Kidney tubule cell (primary cell): ENCODE measurements at places on chromosomes 7 and 10.
A peak's percentile ranks its signal among the peaks of the same experiment; 100 is the strongest.

- DNase-seq, result no peak
Measured at GRCh38 chr10:11594589-11595394, 16.7 kb downstream of the USP6NL start.

GRCh38 chr10:79604294-79604693, 6.4 kb upstream of the SFTPA1 start:
- DNase-seq, result no peak

DNA sequence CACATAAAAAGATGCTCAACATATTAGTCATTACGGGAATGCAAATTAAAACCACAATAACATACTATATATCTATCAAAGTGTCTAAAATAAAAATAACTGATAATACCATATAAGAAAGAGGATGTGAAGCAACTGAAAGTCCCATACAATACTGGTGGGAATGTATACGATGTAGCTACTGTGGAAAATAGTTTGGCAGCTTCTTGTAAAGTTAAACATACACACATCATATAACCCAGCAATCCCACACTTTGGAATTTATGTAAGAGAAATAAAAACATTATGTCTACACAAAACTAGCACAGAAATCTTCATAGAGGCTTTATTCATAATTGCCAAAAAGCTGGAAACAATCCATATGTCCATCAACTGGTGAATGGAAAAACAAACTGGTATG, 10.5 kb upstream of the COMMD3 start:
- DNase-seq, result no peak

- DNase-seq, result no peak
Measured at GRCh38 chr7:119969763-119970162, 303.2 kb upstream of the KCND2 start.

- no peak for DNase-seq
Measured at GRCh38 chr10:42553064-42553407, 85.3 kb downstream of the ZNF33B start.

DNA sequence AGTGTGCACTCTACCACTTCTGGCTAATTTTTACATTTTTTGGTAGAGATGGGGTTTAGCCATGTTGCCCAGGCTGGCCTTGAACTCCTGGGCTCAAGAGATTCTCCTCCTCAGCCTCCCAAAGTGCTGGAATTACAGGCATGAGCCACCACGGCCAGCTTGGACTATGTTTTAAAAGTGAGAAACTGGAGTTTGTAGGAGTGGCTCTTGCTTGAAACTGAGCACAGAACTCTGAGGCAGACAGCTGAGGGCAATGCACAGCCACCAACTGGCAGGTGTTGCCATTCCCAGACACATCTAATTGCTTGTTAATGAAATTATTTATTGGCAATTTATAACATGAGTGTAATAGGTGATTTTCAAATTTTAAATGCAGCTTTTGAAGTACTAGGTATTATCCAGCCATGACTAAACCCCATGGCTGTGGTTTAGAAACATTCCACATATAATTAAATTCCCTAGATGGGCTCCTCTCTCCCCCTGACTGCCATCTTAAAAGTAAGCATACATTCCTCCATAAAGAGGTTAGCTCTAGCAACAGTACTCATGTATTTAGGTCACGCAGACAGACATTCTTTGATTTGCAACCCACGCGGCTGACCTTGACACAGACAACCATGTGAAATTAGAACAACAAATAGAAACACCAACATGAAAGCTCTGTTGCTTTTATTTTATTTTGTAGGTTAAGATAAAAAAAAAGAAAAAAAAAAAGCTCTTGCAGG, 19.8 kb downstream of the PANK1 start:
- peak; percentile 35 for DNase-seq

GRCh38 chr7:19373334-19373733, 228.1 kb upstream of the FERD3L start:
- DNase-seq, result no peak

DNA sequence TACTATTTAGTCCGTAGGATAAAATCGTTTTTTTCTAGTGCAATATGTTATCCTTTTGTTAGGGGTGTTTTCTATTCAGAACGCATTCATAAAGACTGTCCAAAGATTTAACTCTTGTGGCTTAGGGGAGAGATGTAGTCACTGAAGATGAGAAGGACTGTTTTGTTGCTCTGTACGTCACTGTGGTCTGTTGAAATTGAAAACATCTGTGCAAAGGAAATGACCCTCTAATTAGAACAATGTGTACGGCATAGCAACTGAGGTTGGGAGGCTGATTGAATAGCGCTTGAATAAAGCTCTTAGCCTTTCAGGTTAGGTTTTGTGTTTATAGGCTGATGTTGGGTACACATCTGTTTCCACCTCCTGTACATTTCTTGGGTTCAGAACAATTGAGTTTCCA, 453.4 kb upstream of the AKR1E2 start:
- DNase-seq, result no peak

GRCh38 chr7:16027396-16027795, 340.9 kb upstream of the MEOX2 start:
- no peak for DNase-seq

GRCh38 chr10:26574783-26575182, 122.7 kb upstream of the PDSS1 start:
- DNase-seq, result peak; percentile 43

DNA sequence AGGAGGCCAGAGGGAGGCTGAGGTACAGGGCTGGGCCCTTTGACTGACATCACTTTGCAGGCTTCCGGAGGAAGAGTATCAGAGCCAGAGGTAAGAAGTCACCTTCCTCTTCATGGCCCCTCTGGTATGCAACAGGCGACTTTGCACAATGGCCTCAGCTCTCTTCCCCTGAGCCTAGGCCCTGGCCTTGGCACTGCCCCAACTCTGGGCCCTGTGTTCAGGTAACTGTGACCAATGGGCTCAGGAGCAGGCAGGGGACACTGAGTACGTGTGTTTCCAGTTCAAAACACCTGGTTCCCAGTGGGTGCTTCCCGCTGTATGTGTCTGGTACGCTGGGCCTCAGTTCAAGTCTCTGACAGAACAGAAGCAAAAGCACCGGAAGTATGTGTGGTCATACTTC, 12.1 kb upstream of the PAX2 start:
- DNase-seq, result peak; percentile 90

DNA sequence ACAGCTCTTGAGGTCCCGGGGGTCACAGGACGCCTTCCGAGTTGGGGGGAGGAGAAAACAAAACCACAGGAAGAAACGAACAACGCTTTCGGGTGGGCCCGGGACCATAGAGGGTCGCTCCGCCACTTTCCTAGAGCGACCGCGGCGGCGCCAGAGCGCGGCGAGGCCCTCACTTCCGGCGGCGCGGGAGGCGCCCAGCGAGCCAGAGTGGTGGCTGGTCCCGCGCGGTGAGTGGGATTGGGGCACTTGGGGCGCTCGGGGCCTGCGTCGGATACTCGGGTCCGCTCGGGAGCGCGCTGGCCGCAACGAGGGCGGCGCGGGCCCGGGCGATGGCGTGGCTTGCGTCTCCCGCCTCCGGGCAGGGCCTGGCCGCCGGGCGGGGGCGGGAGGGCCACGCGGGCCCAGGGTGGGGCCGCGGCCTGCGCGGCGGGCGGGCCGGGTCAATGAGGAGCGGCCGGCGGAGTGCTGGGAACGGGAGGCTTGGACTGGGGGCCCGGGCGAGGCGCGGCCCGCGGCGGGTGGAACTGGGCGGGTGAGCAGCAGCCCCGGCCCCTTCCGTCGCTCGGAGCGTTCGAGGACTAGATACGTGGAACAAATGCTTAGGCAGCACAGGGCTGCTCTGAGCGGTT, at the start of gene ZNF22:
Gene ZNF22 (plus strand): TSS at position 172 of the 629 bp plus-strand sequence. CDS start 2,446 bp downstream, outside the sequence.
- peak; percentile 60 for DNase-seq

DNA sequence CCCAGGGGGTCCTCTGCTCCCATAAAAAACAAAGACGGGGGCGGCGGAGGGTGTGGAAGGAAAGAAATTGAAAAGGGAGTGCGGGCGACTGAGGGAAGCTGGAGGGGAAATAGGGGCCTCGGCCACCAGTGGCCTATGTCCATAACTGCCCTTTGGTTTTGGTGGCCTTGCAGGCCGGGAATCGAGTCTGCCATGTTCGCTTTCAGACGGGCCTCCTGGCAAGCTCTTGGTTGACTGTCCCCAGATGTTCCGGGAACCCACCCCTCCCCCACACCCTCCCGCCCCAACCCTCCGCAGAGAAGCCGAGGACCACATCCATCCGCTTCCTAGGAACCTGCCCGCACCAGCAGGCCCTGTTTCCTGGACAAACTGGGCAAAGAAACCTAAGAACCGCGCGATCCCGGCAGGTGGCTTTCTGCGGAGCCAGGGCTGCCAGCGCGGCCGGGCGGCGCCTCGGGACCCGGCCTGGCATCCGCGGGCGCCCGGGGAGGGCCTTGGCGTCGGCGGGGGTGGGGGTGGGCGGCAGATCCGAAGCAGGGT, 20.0 kb upstream of the GATA3 start:
- DNase-seq, result no peak

- peak; percentile 68 for DNase-seq
Measured at GRCh38 chr7:5429857-5430611, 6.4 kb upstream of the TNRC18 start.

DNA sequence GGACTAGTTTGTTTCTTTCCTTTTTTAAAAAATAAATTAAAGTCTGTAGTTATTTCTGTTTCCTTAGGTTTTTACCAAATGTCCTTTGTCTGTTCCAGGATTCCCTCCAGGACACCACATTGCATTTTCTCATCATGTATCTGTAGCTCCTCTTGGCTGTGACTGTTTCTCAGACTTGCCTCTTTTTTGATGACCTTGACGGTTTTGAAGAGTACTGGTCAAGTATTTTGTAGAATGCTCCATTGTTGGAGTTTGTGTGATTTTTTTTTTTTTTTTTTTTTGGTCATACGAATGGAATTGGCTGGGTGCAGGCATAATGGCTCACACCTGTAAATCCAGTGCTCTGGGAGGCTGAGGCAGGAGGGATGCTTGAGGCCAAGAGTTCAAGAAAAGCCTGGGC, 127.1 kb upstream of the BMPER start:
- no peak for DNase-seq

DNA sequence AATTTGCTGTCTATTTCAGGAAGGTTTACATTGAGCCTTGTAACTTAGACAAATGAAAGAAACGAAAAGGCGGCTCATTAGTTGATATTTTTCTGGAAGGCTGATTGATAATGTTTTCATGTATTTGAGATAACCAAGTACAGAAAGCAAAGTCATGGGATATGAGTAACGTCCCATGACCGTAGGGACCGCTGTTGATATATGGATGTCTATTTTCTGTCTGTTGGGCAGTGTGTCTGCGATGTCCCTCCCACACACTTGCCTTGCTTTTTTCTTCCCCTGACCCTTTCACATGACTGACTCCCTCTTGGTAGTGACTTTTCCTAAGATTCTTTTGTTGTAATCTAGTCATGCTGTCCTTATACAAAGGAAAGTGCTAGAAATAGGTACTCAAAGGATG, 57.0 kb upstream of the GPR158 start:
- DNase-seq, result no peak

DNA sequence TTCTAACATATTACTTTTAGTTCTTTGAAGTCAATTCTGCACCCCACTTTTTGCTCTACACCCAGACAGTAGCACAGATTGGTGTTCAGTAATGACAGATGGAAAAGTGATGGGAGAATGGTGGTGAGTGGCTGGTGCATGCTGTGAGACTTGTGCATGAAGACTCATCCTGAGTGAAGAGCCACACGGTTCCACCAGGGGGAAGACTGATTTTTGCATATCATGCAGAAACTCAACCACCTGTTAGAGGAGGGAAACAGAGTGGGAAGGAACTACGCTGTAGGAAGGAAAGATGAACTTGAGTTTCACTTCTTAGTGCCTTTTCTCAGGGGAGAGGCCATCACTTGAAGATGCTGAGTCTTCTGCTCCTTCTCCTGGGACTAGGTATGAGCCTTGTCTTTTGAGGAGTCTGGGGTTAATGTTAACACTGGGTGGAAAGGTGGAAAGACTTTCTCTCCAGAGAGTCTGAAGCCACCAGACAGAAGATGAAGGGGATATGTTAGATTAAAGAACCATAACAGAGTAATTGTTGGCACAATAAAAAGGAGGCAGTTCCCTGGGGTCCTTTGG, 9.3 kb upstream of the PRSS1 start:
- DNase-seq, result no peak

DNA sequence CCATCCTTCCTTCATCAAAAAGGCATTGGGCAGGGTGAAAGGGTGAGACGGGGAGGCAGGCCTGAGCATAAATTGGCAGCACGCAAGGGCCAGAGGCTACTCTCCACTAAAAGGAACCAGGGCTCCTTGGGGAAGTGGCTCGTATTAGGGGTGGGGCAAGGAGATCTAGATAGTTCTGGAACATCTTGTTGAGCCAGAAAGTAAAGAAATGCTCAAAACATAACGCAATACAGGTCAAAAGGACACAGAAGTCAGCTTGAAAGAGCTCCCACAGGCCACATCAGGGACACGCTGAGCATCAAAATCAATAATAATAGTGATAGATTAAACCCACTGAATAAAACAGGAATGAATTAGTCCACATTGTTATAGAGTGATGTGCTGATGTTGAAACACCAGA, 203.1 kb downstream of the ELMO1 start:
- DNase-seq, result no peak

- DNase-seq, result peak; percentile 34
Measured at GRCh38 chr7:112938863-112939573, 147.6 kb downstream of the GPR85 start.

- peak; percentile 98 for DNase-seq
Measured at GRCh38 chr10:17228091-17229015, at the start of gene VIM. TSS of gene VIM (plus strand) at chr10:17228241. CDS start at chr10:17229423, 1,182 bp downstream.

DNA sequence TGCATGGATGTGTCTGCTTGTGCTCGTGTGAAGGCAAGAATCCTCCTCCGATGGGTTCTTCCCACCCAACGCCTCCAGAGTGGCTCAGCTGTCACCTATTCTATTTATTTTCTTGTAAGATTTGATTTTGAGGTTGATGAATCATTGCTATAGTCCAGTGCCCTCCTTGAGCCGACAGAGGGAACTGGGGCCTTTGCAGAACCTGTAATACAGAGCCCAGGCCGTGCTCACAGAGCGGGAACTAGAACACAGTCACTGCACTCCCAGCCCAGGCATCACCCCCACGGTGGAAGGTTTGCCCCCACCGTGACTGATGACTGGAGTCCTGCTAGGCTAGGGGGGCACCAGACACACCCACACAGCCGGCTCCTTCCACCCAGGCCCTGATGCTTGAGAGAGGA, 2.0 kb downstream of the RARRES2 start:
- DNase-seq, result peak; percentile 89

DNA sequence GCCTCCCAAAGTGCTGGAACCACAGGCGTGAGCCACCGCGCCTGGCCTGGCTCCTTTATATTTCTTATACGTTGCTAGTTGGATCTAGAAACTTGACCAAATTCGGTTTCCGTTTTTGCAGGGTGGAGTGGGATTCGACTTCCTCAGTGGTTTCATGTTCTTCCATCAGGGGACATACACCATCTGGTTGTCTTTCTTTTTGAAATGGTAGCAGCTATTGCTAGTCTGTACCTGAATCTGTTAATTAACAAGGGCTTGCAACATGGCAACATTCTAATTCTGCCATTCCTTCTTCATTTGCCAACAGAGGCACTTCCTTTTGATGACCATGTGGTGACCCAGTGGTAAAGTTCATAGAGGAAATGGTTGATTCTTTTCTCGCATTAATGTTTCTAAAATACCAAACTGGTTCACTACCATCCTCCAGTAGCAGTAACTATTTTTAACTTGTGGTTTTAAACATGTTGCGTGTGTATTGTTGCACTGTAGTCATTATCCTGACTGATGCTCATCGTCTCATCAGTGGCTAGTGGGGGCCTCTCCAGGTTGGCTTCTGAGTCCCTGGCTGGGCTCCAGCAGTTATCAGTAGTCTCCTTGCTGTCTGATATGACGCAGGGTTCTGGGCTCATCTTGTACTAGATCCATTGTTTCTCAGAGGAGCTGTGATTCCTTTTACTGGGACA, 159.2 kb downstream of the RGS10 start:
- DNase-seq, result no peak

- no peak for DNase-seq
Measured at GRCh38 chr7:106891548-106892410, 26.7 kb downstream of the PIK3CG start.
